ENCODE measurements at places on chromosomes 11 and 22. TPM values are rescaled to one million over a fixed set of nuclear protein-coding genes. Genes with fewer than 3 reads are reported as not detected.

Gene MRGPRF
- not detected for total RNA-seq

GRCh38 chr11:46353698-46354097, 6.4 kb downstream of the DGKZ start:
- no peak for DNase-seq

DNA sequence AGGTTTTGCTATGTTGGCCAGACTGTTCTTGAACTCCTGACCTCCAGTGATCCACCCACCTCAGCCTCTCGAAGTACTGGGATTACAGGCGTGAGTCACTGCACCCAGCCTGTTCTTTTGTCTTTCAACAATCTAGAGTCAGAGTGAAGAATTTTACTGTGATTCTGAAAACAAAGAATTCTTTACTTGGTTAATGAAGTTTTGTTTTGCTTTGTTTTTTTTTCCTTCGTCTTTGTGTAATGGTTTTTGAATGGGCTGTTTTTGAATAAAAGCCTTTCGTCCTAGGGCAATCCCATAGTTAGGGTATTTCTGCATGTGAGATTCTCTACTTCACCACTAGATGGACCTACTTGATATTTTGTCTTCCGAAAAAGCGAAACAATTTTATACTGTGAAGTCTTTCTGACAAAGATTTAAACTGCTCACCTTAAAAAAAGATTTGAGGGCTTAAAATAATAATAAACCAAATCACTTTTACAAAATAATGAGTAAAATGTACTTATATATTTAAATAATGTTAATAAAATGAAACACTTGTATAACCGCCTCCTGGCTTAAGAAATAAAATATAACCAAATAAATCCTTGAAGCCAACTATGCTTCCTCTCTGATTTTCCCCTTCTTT, 43.4 kb upstream of the SC5D start:
- no peak for DNase-seq

Gene OR8A1
- total RNA-seq, result not detected

GRCh38 chr22:28792491-28793383, 7.6 kb downstream of the XBP1 start:
- no peak for DNase-seq

DNA sequence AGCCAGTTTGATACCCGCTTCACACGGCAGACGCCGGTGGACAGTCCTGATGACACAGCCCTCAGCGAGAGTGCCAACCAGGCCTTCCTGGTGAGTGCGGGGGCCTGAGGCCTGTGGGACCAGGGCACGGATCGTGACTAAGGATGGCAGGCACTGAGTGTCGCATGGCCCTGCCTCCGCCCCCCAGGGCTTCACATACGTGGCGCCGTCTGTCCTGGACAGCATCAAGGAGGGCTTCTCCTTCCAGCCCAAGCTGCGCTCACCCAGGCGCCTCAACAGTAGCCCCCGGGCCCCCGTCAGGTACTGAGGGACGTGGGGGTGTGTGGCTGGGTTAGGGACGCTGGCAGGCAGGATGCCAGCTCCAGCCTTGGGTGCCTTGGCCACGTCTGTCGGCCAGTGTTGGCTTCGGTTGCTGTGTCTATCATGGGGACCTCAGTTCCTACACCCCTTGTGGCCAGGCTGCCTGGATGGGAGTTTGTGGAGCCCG, 3.0 kb downstream of the PTPRCAP start:
- DNase-seq, result no peak

Gene ELFN2
- 0.28 TPM for total RNA-seq

DNA sequence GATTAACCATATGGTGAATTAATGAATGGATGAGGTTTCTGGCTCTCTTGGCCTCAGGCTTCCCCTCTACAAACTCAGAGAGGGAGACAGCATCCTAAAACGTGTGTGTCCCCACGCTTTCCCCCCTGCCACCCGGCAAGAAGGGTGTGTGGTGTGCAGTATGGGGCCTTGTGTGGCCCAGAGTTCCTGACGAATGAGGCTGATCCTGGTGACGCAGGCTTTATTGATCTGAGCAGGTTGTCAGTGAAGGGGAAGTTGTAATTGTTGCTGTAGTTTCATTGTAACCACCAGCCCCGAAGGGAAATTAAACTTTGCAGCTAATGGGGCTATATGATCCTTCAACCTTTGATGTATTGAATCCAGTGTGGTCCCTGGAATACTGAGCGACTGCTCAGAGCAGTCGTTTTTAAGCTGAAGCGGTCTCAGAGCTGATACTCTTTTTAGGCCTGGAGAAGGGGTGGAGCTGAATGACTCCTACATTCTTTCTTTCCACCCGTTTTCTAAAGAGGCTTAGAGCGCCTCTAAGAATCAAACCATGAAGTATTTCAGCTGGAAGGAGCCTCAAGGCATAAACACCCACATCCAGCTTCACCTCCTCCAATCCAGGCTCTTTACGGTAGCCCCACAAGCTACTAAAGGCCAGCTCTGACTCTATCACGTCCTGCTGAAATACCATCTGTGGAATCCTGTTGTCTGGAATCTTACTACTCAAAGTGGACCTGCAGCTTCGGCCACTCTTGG, 284.7 kb downstream of the MIAT start:
- no peak for DNase-seq

Gene OR5B21
- total RNA-seq, result 0.35 TPM

Gene NUP98
- total RNA-seq, result 95.2 TPM

All from activated CD4-positive, alpha-beta memory T cell treated with anti-CD3 and anti-CD28 coated beads, Interleukin-2, amount 10 ng/mL, durations not matched to agents 7 days and 5 days (primary cell).